ENCODE measurements at places on chromosomes 1 and 21. TPM values are rescaled to one million over a fixed set of nuclear protein-coding genes. Genes with fewer than 3 reads are reported as not detected.

DNA sequence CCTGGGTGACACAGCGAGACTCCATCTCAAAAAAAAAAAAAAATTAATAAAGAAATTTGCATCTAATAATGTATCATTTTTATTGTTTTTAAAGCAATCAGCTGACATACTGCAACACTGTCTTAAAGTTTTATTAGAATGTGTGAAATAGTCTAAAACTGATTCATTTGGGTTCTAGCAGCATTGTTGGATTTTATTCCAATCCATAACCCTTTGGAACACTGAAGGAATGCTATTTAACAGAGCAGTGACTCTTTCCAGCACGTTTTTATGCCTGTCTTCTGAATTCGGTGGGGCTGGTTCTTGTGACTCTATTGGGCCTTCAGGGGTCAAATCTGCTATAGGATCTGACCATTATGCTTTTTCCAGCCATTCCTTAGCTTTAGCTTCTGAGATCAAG is 18.2 kb upstream of the FMO4 start:
- no peak for DNase-seq

DNA sequence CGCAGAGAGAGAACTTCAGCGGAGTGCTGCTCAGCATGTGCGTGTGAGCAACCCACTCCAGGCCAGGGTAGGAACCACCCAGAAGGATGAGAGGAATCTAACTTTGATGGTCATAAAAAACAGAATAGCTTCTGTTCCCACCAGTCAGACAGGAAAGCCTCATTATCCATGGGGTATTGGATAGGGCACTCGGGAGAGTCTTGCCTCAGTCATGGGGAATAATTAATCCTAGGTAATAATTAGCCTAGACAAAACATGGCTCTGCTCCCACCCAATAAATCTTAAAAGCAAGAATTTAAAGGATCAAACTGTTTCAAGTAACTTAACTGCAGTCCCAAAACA is 35.3 kb downstream of the LDLRAD1 start:
- DNase-seq: no peak

GRCh38 chr1:47561523-47562007 is 123.7 kb downstream of the FOXD2 start:
- DNase-seq: no peak

DNA sequence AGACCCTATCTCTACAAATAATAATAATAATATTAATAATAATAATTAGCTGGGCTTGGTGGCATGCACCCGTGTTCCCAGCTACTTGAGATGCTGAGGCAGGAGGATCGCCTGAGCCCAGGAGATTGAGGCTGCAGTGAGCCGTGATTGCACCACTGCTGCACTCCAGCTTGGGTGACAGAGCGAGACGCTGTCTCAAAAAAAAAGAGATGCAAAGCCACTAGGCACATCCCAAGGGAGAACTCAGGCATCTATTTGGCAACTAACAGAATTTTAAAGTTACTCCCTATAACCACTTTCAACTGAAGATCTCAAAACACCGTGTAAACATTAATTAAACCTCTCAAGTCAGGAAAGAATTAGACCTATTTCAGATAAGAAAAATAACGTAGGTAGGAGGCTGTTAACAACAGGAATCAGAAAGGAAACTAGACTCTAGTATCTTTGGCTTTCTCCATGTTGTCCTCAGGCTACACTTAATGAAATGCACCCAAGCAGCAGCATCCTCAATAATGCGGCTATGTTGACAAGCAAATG is 3.7 kb downstream of the RNF19B start:
- DNase-seq: no peak

Gene TMIGD3
- 0.59 TPM for polyA plus RNA-seq

Gene CRP
- polyA plus RNA-seq: not detected

Gene XKR8
- 8.4 TPM for polyA plus RNA-seq

Gene LZIC
- polyA plus RNA-seq: 57.0 TPM

All from muscle of back (tissue), 13 donors.